ENCODE measurements at places on chromosomes 7 and 10.

DNA sequence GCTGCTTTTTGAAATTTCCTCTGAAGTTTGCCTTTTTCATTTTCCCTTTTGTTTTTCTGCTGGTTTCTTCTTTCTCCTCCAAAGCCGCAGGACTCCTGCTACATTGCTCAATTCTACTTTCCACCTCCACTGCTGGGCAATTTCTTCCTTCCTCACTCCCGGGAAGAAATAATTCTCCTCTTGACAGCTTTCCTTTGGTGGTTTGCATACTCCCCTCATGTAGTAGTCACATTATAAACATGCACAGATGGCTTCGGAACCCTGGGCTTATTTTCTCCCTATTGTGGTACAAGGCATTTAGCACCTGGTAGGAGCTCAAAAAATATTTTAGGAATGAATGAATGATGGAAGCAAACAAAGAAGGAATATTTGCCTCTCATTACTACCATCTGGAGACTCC is 977.2 kb downstream of the LRMDA start:
- DNase-seq, result no peak

DNA sequence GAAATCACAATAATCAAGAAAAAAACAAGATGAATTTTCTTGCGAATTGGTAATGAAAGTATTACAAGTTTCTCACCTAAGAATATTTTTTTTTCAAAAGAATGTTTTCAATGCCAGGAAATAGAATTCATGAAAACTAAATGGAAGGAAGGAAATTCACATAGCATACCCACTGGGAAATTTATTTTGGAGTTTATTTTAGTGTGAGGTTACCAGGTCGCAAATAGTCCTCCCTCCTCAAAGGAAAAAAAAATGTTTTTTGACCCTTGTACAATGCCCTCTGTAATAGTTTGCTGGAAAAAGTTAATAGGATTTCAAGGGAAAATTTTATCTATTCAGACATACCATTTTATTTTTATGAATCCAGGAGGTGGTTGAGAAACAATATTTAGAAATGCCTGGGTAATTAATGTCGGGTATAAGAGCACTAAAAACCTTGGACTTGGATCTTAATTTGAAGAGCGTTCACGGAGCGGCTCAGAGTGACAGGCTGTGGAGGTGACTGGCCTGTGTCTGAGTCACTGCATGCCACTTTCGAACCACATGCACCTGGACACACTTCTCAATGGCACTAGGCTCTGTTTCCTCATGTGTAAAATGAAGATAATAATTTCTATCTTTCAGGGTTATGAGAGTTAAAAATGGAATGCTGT is 28.2 kb downstream of the CUBN start:
- DNase-seq, result no peak

- DNase-seq, result no peak
These were observed 16.0 kb downstream of the SAMD8 start for GRCh38 chr10:75127471-75127870.

GRCh38 chr10:92122941-92123450 is 167.9 kb downstream of the CPEB3 start:
- no peak for DNase-seq

- DNase-seq, result no peak
These were observed 113.6 kb downstream of the LSMEM1 start for GRCh38 chr7:112594397-112594796.

- no peak for DNase-seq
These were observed 60.8 kb upstream of the EBF3 start for GRCh38 chr10:130024779-130025325.

DNA sequence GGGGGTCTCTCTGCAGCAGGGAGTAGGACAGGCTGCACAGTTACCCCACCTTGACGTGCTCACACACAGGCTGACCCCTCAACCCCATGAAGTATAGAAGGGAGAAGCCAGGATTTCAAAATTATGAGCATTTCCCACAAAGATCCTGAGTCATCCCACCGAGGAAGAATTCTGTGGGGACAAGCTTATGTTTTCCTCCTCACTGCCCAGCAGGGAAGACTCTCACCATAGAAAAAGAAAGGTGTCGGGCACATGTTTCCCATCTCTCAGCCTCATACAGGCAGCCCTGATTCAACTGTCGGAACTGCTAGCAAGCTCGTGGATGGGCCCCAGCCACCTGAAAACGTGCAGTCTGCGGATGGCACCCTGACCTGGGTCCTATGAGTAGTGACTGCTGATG is 499.7 kb upstream of the MKI67 start:
- no peak for DNase-seq

All from stimulated activated CD4-positive, alpha-beta T cell treated with anti-CD3 and anti-CD28 coated beads, Interleukin-2, amount 100 ng/mL, for 48 hours (primary cell).